Activated naive CD4-positive, alpha-beta T cell (primary cell): ENCODE measurements at places on chromosomes 11 and 22.

- no peak for DNase-seq
Measured at GRCh38 chr11:60367009-60367408, 11.3 kb upstream of the MS4A7 start.

GRCh38 chr22:20000246-20001081, 16.2 kb downstream of the ARVCF start:
- no peak for DNase-seq

GRCh38 chr22:29044657-29045176, 16.9 kb downstream of the C22orf31 start:
- DNase-seq: no peak

DNA sequence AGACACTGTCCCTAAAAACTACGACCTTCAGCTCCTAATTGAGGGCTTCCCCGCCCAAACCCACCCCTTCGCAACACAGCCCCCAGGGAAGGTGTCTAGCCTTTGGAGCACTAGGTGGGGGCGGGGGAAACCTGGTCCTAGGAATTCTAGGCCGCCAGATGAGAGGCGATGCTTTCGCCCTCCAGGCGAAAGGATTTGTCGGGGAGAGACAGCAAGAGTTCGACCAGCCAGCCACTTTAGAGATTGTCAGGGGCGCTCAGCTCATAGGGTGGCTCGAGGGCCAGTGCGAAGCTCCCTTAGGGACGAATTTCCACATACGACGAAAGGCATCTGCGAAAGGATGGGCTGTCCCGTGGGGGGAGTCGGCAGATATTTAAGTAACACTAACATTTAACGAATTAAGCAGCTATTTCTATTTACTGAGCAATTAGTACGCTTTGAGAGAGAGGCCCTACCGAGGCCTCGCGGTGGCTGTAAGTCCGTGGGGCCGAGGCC, 5.3 kb downstream of the CD248 start:
- no peak for DNase-seq
